ENCODE measurements at places on chromosomes 2 and 18.

DNA sequence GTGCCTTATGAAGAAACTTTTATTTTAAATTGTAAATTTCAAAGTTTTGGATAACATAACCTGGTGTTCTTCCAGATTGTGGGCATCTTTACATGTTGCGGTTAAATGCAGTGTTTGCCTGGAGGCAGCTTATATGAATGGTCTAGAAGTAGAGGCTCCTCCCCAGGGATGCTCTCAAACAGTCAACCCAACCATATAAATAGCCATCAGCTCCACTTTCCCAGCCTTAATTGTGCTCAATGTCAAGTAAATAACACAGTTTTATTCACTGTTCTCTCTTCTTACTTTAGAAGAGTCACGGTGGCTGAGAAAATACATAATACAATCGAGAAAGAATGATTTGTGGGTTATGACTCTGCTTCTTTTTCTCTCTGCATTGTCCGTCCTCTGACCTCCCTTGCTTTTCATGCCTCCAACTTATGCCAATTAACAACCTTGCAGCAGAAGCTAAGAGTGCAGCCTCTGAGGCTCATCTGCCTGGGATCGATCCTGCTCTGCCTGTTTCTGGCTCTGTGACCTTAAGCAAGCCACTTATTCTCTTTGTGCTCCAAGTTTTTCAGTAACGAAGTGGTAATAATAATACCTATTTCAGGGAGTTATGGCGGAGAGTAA is 100.3 kb downstream of the DAW1 start:
- H3K36me3 ChIP-seq = no peaks in the 10 kb centered on the region
- no peaks in the 10 kb centered on the region for H3K4me1 ChIP-seq
- no peaks in the 10 kb centered on the region for H3K27me3 ChIP-seq
- H3K4me3 ChIP-seq = no peak overlapping the region

DNA sequence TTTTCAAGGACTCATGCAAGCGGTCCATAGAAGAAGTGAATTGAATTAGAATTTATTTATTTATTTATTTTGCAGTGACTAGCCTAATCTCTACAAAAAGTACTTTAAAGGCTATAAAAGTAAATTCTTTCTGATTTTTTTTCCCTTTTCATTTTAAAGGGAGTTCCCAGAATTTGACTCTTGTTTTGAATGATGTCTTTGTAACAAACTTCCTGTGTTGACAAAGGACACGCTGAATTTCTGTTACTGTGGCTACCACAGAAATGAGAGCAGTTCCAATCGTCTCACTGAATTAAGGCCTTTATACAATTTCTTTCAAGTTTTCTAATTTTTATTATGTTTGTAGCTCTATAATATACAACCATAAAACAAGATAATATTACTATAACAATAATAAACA is 46.3 kb upstream of the LPIN2 start:
- H3K27ac ChIP-seq = no peak overlapping the region
- no peaks in the 10 kb centered on the region for H3K36me3 ChIP-seq
- H3K27me3 ChIP-seq = no peaks in the 10 kb centered on the region

- no peak overlapping the region for H3K4me3 ChIP-seq
- no peaks in the 10 kb centered on the region for H3K36me3 ChIP-seq
- H3K27ac ChIP-seq = no peak overlapping the region
- H3K4me1 ChIP-seq = no peaks in the 10 kb centered on the region
- DNase-seq = no peak
- H3K27me3 ChIP-seq = no peaks in the 10 kb centered on the region
Measured at GRCh38 chr2:129802290-129802689, 177.2 kb upstream of the RAB6C start.

DNA sequence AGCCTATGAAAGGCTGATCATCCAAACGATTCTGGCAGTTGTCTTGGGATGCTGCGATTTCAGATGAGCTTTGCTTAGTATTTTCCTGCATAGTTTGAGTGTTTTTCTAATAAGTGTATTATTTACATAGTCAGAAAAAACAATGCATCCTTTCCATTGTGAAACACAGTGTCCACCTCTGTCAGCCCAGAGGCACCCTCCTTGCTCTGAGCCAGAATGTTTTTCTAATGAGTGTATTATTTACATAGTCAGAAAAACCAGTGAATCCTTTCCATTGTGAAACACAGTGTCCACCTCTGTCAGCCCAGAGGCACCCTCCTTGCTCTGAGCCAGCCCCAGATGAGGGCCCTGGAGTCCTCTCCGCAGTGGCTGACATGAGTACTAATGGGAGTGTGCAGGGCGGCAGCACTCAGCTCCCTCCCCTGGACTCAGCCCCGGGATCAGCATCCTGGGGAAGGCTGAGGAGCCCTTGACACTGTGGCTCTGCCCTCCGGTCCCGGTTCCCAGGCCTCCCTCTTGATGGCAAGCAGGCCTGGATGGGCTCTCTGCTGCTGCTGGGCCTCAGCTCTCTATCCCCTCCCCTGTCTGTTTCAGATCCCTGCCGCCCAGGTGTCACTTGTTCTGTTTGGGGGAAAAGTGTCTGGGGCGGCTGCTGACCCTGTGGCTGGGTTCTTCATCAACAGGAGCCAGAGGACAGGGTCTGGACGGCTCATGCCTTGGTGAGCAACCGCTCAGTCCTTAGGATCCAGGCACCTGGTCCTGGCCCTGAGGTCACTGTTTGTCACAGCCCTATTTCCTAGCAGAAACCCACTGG is 5.9 kb downstream of the MFSD2B start:
- H3K36me3 ChIP-seq = no peaks in the 10 kb centered on the region
- DNase-seq = no peak
- H3K4me1 ChIP-seq = no peaks in the 10 kb centered on the region
- no peaks in the 10 kb centered on the region for H3K27me3 ChIP-seq

GRCh38 chr2:202015471-202015870 is 18.2 kb upstream of the FZD7 start:
- no peaks in the 10 kb centered on the region for H3K4me1 ChIP-seq
- H3K27ac ChIP-seq = no peak overlapping the region
- no peaks in the 10 kb centered on the region for H3K27me3 ChIP-seq
- H3K4me3 ChIP-seq = no peak overlapping the region
- no peak for DNase-seq
- H3K36me3 ChIP-seq = no peaks in the 10 kb centered on the region

- peak; percentile 91 for DNase-seq
- peaks cover 3% of the 10 kb centered on the region for H3K4me1 ChIP-seq
Measured at GRCh38 chr2:159202568-159203071, 83.9 kb downstream of the WDSUB1 start.

DNA sequence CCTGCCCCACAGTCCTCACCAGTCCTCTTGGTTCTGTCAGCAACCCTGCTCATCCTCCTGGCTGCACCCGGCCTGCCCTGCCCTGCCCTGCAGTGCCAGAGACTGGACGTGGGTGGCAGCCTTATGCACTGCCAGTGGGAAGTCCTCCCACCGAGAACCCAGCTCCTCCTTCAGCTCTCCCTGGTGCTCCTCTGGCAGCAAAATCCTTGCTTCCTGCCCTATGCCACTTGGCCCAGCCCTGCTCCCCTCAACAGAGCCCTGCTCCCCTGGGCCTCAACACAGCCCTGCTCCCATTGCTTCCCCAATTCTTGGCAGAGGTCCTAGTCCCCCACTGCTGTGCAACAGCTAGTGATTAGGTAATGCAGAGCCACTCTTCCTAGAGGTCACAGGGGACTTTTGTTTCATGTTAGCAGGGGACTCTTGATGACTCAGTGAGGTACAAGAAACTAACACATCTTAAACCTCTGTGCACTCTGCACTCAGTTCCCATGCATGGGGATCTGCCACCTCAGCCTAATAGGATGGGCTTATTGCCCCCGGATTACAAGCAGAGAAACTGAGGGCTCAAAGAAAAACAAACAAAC is 58.0 kb upstream of the EDAR start:
- DNase-seq = no peak
- no peaks in the 10 kb centered on the region for H3K4me1 ChIP-seq
- no peaks in the 10 kb centered on the region for H3K27me3 ChIP-seq
- H3K27ac ChIP-seq = no peak overlapping the region
- no peaks in the 10 kb centered on the region for H3K36me3 ChIP-seq

GRCh38 chr2:223578846-223579245 is 23.3 kb downstream of the SCG2 start:
- DNase-seq = no peak
- H3K36me3 ChIP-seq = no peaks in the 10 kb centered on the region
- H3K27ac ChIP-seq = no peak overlapping the region
- no peaks in the 10 kb centered on the region for H3K4me1 ChIP-seq
- no peak overlapping the region for H3K4me3 ChIP-seq

DNA sequence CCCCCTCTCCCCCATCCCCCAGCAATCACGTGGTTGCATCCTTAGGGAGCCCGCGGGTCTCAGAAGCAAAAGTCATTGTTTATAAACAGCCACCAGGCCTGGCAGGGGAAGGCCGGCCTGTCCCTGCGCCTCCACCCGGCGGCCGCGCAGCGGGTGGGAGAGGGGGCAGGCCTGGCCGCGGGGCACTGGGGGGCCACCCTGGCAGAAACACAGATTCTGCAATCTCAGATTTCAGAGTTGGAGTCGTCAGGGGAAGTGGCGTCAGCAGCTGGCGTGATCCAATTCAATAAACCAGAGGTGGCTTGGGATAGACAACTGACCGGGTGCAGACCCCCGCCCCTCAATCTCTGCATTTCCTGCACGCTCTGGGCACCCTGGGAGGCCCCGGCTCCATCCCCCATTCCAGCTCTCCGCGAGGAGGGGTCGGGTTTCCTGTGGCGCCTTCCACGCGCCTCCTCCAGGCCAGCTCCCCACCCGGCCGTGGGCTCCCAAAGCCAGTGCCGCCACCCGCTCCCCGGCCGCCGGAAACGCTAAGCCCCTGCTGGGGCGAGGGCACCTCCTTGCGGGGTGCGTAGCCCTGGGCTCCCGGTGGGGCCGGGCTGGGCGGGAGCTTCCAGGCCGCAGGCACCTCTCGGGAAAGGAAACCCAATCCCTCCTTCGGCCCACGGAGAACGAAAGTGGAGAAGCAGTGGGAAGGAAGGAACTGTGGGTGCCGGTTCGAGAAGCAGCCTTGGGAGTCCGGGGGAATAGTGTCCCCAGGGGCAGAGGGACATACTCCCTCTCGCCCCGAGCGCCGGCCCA is 1.1 kb downstream of the BIN1 start:
- H3K27ac ChIP-seq = peak overlapping the region; percentile 67
- H3K27me3 ChIP-seq = no peaks in the 10 kb centered on the region
- H3K4me1 ChIP-seq = no peaks in the 10 kb centered on the region
- H3K36me3 ChIP-seq = no peaks in the 10 kb centered on the region
- peak overlapping the region; percentile 74 for H3K4me3 ChIP-seq
- peak; percentile 68 for DNase-seq

- no peaks in the 10 kb centered on the region for H3K27me3 ChIP-seq
- no peak overlapping the region for H3K27ac ChIP-seq
- peak; percentile 84 for DNase-seq
Measured at GRCh38 chr2:238370823-238371372, 50.6 kb downstream of the TRAF3IP1 start.

- no peaks in the 10 kb centered on the region for H3K27me3 ChIP-seq
- no peak for DNase-seq
- no peaks in the 10 kb centered on the region for H3K4me1 ChIP-seq
- H3K4me3 ChIP-seq = no peak overlapping the region
- no peak overlapping the region for H3K27ac ChIP-seq
- no peaks in the 10 kb centered on the region for H3K36me3 ChIP-seq
Measured at GRCh38 chr2:108571286-108571685, 37.0 kb downstream of the LIMS1 start.

GRCh38 chr2:146602856-146603255 is 1242.0 kb upstream of the ACVR2A start:
- no peaks in the 10 kb centered on the region for H3K4me1 ChIP-seq
- no peaks in the 10 kb centered on the region for H3K36me3 ChIP-seq
- no peak overlapping the region for H3K4me3 ChIP-seq
- H3K27ac ChIP-seq = no peak overlapping the region
- DNase-seq = no peak

DNA sequence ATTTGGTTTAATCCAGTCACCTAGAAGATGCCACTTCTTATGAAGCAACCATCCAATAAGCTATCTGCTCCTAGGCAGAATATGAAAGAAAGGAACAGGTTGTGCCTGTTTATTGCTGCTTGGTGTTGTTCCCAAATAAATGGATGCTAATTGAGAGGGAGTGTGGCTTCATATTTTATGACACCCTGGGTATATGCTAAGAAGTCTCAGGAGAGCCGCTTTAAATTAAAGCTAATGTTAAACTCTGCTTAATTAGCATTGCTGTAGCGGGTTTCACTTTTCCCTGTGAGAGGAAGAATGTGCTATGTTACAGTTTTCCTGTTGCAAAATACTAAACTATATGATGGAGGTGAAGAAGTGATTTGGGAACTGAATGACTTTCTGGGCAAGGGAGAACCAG is 48.7 kb upstream of the TANK start:
- DNase-seq = no peak
- H3K4me3 ChIP-seq = no peak overlapping the region
- H3K27me3 ChIP-seq = no peaks in the 10 kb centered on the region
- H3K4me1 ChIP-seq = no peaks in the 10 kb centered on the region

GRCh38 chr18:30439174-30439573 is 603.4 kb downstream of the DSC3 start:
- no peak overlapping the region for H3K4me3 ChIP-seq
- no peaks in the 10 kb centered on the region for H3K36me3 ChIP-seq
- H3K27me3 ChIP-seq = no peaks in the 10 kb centered on the region
- DNase-seq = no peak
- H3K27ac ChIP-seq = no peak overlapping the region
- H3K4me1 ChIP-seq = no peaks in the 10 kb centered on the region

- H3K36me3 ChIP-seq = no peaks in the 10 kb centered on the region
- DNase-seq = no peak
- no peak overlapping the region for H3K4me3 ChIP-seq
- no peaks in the 10 kb centered on the region for H3K4me1 ChIP-seq
- H3K27me3 ChIP-seq = no peaks in the 10 kb centered on the region
- H3K27ac ChIP-seq = peak overlapping the region; percentile 37
Measured at GRCh38 chr2:120626566-120626965, 109.1 kb upstream of the GLI2 start.

DNA sequence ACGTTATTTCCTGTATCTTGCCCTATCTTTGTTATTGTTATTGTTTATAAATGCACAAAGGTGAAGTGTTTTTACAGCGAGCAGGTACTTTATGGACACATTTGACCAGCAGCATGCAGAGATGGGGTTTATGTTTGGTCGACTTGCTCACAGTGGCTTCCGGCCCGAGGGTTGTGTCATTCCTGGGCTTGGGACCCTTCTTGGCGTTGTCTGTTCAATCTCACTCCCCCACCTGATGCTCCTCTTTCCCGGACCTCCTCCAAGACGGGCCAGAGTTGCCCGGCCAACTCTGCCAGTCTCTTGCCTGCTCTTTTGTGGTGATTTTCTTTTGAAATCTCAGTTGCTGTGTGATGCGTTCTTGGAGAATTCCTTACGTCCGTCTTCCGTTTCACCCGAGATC is 153.9 kb downstream of the TWIST2 start:
- H3K4me1 ChIP-seq = peaks cover 4% of the 10 kb centered on the region
- no peak overlapping the region for H3K4me3 ChIP-seq
- H3K36me3 ChIP-seq = no peaks in the 10 kb centered on the region
- no peaks in the 10 kb centered on the region for H3K27me3 ChIP-seq
- DNase-seq = peak; percentile 44
